GM04503 (cell line): ENCODE measurements at places on chromosomes 16 and 17.
A peak's percentile ranks its signal among the peaks of the same experiment; 100 is the strongest.

- no peak for DNase-seq
Observed at GRCh38 chr17:45277992-45278391, 16.1 kb upstream of the SPATA32 start.

DNA sequence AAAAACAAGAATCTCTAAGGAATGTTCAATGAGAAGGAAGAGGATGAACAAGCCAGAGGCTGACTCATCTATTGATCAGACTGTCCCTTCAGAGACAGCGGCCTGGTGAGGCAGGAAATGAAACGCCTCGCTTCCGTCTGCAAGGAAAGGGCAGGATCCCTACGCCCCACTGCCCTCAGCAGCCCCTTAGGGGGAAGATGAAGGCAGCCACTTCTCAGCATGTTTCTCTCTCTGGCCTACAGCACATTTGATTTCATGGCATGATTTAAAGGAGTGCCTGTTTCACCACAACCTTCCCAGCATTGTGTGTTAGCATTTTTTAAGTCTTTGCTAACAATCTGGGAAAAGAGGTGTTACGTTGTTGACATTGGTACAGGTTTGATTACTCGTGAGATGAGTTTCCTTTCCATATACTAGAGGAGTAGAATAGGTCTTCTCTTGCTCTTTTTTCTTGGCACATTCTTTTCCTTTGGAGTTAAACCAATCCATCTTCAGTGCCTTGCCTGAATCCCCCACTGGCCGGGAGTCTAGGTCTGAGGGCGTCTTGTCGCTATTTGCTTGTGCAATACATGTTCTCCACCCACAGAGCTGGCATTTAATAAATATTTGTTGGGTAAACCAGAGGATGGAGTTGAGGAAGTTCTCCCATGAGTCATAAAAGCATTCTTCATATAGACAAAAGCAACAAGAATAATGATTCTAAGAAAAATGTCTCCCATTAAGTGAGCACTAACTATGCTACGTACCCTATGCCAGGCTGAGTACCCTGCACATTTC is 47.4 kb downstream of the RBFOX3 start:
- DNase-seq = peak; percentile 0

- no peak for DNase-seq
Observed at GRCh38 chr17:48471817-48472410, 41.9 kb upstream of the SKAP1 start.

DNA sequence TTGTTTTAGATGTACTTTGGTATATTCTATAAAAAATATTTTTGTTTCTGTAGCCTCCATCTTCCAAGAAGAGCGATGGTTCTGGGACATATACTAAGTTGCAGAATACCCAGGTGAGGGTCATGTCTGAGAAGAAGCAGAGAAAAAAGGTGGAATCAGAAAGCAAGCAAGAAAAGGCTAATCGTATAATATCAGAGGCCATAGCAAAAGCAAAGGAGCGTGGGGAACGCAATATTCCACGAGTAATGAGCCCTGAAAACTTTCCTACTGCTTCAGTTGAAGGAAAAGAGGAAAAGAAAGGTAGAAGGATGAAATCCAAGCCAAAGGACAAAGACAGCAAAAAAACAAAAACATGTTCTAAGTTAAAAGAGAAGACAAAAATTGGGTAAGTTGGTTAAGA is 154.6 kb downstream of the CHD9 start:
- no peak for DNase-seq
